ENCODE measurements at places on chromosomes 7 and 10. TPM values are rescaled to one million over a fixed set of nuclear protein-coding genes. Genes with fewer than 3 reads are reported as not detected.

DNA sequence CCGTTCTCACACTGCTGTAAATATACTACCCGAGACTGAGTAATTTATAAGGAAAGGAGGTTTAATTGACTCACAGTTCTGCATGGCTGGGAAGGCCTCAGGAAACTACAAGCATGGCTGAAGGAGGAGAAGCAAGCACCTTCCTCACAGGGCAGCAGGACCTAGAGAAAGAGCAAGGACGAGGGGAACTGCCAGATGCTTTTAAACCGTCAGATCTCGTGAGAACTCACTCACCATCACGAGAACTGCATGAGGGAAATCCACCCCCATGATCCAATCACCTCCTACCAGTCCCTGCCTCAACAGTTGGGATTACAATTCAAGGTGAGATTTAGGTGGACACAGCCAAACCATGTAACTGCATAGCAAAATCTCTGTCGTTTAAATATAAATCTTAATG is at the start of gene EBLN1:
TSS of gene EBLN1 (minus strand) at position 174 of the 400 bp plus-strand sequence. CDS start 8,032 bp downstream, outside the sequence.
- no peak for DNase-seq

CEP41 gene
- total RNA-seq, result 11.3 TPM

MMD2 gene
- total RNA-seq, result not detected

POLD2 gene
- total RNA-seq, result 60.2 TPM

- no peak for DNase-seq
These were observed 2.7 kb downstream of the IGFBP1 start for GRCh38 chr7:45890902-45891461.

AGAP6 gene
- total RNA-seq, result 15.7 TPM

VWC2 gene
- total RNA-seq, result 0.23 TPM

DNA sequence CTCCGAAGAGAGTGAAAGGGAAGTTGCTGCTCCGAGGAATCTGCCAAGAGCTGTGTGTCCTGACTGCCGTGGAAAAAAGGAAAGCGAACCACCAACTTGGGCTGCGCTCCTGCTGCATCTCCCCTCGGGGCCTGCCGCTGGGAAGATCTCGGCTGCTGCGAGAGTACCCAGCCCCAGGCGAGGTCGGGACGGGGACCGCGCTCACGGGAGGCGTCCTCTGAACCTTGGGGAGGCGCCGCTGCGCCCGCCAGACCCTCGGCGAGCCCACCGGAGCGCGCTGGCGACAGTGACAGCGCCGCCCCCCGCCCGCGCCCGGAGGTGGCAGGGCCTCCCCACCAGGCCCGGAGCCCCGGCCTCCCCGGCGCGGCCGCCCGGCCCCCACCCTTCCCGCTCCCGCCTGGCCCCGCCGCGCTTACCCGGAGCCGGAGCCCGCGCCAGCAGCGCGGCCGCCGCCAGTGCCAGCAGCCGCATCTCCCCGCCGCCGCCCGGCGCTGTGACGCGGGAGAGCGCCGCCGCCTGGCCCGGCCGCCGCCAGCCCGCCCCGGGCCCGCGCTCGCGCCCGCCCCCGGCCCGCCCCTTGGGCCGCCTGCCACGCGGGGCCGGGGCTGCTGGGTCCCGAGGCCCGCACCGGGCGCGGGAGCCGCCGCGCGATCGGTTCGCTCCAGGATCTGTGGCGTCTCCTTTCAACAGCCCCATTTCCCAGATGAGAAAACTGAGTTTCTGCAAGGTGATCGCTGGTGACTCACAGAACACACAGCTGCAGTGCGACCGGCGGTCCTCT is at the start of gene VSTM4:
TSS of gene VSTM4 (minus strand) at position 508 of the 781 bp plus-strand sequence. CDS start at position 471, 37 bp downstream.
- peak; percentile 74 for DNase-seq

DNA sequence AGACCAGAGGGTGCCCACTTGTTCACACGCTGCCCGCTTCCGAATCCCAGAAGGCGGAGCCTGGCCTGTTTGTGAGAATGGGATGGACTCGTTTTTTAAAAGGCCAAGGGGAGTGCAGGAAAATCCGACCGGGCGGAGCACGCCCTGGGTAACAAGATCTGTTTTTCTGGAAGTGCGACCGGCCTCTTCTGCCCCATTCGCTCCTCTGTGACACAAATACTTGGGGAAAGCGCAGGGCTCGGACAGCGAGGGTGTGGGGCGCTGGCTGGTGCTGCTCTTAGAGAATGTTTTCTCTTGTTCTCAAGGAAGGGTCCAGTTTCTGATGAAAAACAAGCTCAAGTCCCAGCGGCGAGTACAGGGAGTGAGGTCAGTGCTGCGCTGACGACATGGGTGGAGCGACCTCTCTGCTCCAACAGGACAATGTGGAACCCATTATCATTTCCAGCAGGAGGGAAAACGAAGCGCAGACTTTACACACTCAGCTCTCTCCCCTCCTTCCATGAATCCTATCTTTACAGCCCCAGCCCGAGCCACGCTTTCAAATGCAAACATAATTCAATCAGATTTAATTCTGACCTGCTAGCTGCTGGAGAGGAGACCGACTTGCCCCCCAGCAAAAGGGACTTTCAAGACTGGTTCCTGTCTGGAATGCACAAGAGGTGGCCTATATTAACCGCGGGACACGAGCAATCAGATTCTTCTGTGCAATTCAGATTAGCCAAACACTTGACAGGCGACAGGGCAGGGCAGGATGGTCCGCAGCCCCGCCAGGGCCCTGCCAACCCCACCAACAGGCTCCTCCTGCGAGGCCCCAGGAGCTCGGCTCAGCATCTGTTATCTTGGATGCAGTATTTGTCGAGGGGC is 1.1 kb downstream of the RADIL start:
- no peak for DNase-seq

GRCh38 chr7:80124526-80125264 is 9.9 kb upstream of the GNAI1 start:
- DNase-seq, result no peak

- no peak for DNase-seq
These were observed 54.6 kb downstream of the CPVL start for GRCh38 chr7:29091715-29092114.

TUBAL3 gene
- not detected for total RNA-seq

DNA sequence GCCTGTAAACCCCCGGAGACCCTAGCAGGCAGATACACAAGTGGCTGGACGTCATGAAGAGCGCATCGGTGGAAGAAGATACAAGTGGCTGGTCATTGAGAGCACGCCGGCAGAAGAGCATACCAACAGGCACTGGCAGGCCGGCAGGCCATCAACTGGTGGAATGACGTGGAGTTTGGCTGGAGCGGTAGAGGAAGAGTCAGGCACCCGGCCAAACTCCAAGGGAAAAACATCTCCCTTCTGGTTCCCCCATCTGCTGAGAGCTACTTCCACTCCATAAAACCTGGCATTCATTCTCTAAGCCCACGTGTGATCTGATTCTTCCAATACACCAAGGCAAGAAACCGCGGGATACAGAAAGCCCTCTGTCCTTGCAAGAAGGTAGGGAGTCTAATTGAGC is 113.4 kb upstream of the NPSR1 start:
- DNase-seq, result no peak

STEAP2 gene
- total RNA-seq, result 11.5 TPM

- no peak for DNase-seq
These were observed 41.2 kb downstream of the ANLN start for GRCh38 chr7:36430881-36431280.

DNA sequence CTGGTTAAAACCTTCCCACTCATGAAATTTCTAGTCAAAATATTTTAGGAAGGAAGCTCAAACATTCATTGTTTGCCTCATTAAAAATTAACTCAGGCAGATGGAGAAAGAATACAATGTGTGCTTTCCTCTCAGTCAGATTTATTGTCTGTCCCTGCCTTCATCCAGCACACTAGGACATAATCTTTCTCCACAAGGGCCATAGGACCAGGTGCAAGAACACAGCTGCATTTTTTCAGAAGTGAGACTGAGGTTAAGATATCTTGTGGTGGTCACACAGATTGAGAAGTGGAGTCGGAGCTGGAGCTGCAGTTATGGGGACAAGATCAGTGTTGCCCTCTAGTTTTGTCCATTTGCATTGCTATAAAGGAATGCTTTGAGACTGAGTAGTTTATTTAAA is 666.3 kb downstream of the CCSER2 start:
- no peak for DNase-seq

DNA sequence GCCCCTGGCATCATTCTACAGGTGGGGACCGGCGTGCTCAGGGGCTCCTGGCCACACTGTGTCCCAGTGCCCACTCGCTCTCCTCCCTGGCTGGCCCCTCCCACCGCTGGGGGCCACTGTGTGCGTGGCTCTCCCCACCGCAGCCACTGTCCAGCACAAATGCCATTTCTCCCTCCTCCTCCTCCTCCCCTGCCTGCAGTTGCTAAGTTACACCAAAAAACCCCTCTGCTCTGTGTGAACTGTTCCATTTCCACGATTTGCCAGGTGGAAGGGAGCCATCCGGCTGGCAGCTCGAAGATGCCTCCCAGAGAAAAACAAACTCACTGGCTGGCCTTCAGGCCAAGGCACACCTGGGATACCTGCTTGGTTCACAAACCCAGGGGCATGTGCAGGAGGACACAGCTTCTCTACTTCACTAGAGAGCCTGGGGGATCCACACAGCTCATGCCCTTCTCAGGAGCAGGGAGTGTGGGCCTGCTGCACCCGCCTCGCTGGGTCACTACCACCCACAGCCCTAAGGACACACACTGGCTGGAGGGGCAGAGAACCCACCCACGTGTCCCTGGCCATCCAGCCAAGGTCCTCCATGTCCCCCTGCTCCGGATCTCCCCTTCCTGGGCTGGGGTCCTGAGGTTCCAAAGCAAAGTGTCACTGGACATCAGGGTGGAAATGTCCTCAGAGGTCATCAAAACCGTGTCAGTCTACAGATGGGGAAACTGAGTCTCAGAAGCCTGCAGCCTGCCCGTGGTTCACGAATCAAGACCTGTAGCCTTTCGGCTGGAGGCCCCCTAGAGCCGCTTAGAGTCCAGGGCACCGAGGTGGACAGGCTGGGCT is 1.7 kb downstream of the RASGEF1A start:
- DNase-seq, result no peak

- DNase-seq, result no peak
These were observed 42.0 kb upstream of the OIT3 start for GRCh38 chr10:72851509-72851908.

DNA sequence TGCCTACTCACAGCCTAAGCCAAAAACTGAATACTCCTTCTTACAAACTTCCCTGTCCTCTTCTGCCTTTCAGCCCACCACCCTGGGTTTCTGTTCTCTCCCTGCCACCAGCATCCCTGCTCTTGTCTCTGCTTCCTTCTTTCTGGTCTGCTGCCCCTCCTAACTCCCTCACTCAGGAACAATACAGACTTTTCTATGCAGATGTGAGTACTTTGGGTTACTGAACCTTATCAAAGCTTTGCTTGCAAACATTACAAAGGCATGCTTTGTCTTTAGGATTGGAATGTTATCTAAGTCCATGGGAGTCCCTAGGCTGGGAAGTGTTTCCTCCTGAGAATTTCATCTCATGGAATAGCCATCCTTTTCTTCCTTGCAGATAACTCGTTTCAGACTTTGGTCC is 28.9 kb downstream of the CNNM1 start:
- no peak for DNase-seq

SH3PXD2A gene
- total RNA-seq, result 35.2 TPM

ARHGEF35 gene
- 11.5 TPM for total RNA-seq

GATA3 gene
- total RNA-seq, result 3.2 TPM

DNA sequence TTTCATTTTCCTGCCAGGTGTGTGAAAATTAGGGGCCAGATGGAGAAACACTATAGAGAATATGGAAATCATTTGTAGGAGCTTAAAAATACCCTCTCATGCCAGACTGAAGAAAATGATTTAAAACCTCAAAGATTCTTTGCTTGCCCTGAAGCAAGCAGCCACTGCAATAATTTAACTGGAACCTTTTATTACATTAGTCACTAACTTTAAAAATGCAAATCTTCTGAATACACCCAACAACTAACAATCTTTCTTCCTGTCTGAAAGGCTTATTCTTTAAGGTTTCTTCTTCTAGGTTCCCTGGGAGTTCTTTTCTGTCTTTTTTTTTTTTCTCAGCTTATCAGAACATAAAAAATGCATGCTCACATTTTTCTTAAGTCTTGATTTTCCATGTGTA is 238.5 kb upstream of the KMT2E start:
- DNase-seq, result no peak
